Right cardiac atrium (tissue), 5 donors: ENCODE measurements at places on chromosomes 12 and 14. TPM values are rescaled to one million over a fixed set of nuclear protein-coding genes. Genes with fewer than 3 reads are reported as not detected.

GPD1 gene
- 6.9 TPM for total RNA-seq

CLBA1 gene
- 3.1 TPM for total RNA-seq

CIROP gene
- total RNA-seq, result not detected

INHBE gene
- total RNA-seq, result not detected

- DNase-seq, result peak; percentile 98
Observed at GRCh38 chr12:6493497-6494257, at the start of gene NCAPD2. NCAPD2 (plus strand) TSS chr12:6494102; CDS start chr12:6495099, 997 bp downstream.

DNA sequence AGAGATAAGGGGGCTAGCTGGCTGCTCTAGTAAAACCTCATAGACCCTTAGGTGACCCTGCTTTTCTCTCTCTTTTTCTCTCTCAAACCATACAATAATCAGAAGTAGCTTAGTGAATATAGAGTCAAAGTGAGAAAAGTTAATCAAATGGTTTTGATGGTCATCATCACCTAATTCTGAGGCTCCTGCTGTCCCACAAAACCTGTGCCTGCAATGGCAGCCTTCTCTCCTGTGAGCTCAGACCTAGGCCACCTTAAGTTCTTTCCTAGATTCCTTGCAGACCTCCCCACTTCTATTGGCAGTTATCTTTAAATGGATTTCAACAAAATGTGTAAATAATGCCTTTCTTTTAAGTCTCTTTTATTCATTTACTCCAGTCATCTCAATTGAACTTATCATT, 1.5 kb upstream of the RPAP3 start:
- no peak for DNase-seq
